ENCODE measurements at places on chromosomes 7 and 10.

GRCh38 chr7:116629051-116629463 is 42.9 kb upstream of the MET start:
- no peak for DNase-seq

- DNase-seq: no peak
Observed at GRCh38 chr7:24829787-24830186, 72.5 kb upstream of the GSDME start.

- DNase-seq: no peak
Observed at GRCh38 chr7:42868480-42868879, 43.4 kb downstream of the C7orf25 start.

- no peak for DNase-seq
Observed at GRCh38 chr7:17668122-17668521, 272.2 kb downstream of the SNX13 start.

DNA sequence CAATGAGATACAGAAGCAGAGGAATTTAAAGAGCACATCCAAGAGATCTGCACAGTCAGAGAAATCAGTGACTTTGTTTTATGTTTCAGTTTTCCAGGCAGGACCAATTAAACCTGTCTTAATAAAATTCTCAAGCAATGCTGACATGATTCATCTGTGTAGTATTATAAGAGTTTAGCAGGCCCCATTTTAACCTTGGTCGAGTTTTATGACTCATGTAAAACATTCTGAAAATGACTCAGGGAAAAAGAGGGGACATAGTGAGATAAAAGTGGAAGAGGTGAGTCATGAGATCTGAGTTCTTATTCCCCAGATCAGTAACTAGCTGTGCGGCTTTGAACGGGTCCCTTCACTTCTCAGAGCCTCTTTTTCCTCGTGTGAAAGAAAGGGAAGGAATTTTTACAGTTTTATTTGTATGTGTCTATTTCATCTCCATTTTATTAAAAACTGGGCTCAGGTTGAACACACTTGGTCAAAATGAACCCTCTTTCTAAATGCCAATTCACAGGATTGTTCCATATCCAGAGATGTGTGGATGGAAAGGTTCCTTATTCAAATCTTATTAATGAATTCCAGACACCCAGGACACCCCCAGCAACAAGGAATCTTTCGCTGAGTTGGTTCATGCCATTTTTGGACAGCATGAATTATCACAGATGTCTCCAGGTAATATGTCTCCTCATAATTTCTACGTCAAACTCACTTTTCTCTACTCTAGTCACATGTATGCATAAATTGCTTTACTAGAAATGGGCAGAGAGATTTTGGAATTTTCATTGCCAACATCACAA is 143.2 kb downstream of the JAZF1 start:
- no peak for DNase-seq

- DNase-seq: no peak
Observed at GRCh38 chr7:140235114-140235513, 58.3 kb upstream of the KDM7A start.

GRCh38 chr10:44394696-44395381 is 9.9 kb upstream of the CXCL12 start:
- no peak for DNase-seq

GRCh38 chr10:80271416-80271815 is 18.0 kb downstream of the MAT1A start:
- DNase-seq: no peak

GRCh38 chr7:142174441-142174840 is 62.9 kb downstream of the MGAM2 start:
- no peak for DNase-seq

GRCh38 chr7:140596519-140597427 is 43.8 kb downstream of the DENND2A start:
- no peak for DNase-seq

- no peak for DNase-seq
Observed at GRCh38 chr10:6119962-6120361, 31.1 kb downstream of the RBM17 start.

DNA sequence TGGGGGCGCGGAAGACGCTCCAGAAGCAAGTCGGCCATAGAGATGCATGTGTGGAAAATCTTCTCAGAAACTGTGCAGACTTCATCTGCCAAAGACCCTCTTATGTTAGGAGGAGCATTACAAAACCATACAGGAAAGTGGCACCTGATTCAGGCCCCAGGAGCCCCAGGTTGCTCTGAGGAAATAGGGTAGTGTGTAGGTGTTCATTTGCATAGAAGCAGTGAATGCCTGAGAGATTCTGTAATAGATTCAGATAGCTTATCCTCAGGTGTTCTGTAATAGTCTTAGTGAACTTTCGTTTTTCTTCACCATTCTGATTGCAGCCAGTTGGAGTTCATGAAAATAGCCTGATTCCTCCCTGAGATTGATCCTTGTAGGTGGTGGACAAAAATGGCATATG is 106.4 kb upstream of the GJD4 start:
- no peak for DNase-seq

DNA sequence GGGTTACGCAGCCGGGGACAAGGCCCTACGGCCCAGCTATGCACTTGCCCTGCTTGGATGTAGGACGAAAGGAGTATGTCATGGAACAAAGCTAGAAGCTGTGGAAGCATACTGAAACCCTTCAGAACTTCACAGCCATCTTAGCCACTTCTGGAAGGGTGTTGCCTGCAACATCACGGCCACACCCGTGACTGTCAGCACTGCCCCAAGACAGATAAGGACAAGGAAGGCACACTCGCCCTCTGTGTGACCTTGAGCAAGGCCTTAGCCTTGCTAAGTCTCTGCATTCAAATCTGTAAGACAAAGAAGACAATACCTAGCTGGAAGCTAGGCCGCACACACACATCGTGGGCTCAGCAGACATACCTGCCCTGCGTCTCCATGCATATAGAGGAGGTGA is 352.5 kb upstream of the MGMT start:
- DNase-seq: no peak

All from esophagus squamous epithelium (tissue), 5 donors.